ENCODE measurements at places on chromosomes 16 and 17. TPM values are rescaled to one million over a fixed set of nuclear protein-coding genes. Genes with fewer than 3 reads are reported as not detected.

DNA sequence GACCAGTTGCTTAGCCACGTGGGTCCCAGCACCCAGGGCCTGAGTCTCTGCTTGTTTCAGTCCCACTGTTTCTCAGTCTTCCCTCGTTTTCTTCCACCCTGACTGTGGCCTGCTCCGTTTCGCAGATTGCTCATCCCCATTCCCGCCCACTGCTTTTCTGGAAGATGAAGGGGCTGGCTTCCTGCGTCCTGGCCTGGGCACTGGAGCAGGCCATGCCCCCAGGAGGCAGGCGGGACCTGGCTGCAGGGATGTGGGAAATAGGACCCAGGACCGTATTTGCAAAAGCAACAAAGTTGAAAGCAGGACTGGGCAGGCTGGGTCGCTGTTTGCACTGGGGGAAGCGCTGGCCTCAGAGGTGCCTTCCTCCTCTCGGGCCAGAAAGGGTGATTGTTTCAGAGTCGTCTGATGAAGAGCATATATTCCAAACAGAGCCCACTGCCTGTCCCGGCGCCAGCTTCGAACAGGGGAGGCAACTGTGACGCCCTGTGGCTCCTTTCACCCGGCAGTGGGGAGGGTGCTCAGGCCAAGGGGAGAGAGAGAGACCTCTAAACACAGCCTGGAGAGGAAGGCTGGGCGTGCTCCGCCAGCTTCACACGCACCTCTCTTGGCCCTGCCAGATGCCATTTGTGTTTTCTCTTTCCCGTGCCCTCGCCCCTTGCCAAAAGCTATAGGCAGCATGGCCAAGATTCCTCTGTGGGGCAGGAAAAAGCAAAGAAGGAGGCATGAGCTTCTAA lies 108.6 kb downstream of the CMIP start:
- DNase-seq, result peak; percentile 86
- H3K36me3 ChIP-seq, result no peaks in the 10 kb centered on the region
- peaks cover 39% of the 10 kb centered on the region for H3K4me1 ChIP-seq
- H3K27ac ChIP-seq, result peak overlapping the region; percentile 95
- H3K27me3 ChIP-seq, result no peaks in the 10 kb centered on the region
- H3K4me3 ChIP-seq, result peak overlapping the region; percentile 39

GRCh38 chr16:976389-976931 lies 5.1 kb upstream of the SOX8 start:
- no peaks in the 10 kb centered on the region for H3K36me3 ChIP-seq
- H3K4me3 ChIP-seq, result no peak overlapping the region
- H3K27ac ChIP-seq, result no peak overlapping the region
- H3K27me3 ChIP-seq, result no peaks in the 10 kb centered on the region

Gene RASL10B
- polyA plus RNA-seq, result 0.08 TPM

Gene GPR142
- polyA plus RNA-seq, result not detected

DNA sequence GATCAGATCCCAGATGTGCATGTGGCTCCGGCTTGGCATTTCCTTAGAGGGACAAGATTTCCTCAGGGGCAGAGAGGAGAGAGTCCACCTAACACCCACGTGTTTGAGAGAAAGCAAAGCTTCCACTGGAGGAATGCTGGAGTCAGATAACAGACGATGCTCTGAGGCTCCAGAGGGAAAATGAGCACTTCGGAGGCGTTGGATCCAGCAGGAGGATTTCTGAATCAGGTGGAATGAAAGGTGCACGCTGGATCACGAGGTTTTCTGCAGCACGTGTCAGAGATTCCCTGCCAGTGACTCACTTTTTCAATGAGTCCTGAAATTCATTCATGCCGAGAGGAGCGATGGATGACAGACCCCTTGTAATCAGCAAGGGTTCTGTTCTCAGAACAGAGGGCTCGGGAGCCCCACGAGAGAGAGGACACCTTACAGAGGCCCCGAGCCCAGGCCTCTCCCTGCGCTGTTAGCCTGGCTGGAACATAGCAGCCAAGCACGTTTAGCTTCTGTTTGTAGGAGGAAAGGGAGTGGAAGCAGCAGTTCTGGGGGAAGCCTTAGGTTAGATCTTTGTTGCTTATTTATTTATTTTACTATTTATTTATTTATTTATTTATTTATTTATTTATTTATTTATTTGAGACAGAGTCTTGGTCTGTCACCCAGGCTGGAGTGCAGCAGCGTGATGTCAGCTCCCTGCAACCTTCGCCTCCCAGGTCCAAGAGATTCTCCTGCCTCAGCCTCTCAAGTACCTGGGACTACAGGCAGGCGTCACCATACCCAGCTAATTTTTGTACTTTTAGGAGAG lies 49.3 kb upstream of the JPH3 start:
- DNase-seq, result peak; percentile 39
- H3K27me3 ChIP-seq, result no peaks in the 10 kb centered on the region
- H3K27ac ChIP-seq, result no peak overlapping the region
- H3K4me1 ChIP-seq, result no peaks in the 10 kb centered on the region
- no peak overlapping the region for H3K4me3 ChIP-seq
- no peaks in the 10 kb centered on the region for H3K36me3 ChIP-seq

DNA sequence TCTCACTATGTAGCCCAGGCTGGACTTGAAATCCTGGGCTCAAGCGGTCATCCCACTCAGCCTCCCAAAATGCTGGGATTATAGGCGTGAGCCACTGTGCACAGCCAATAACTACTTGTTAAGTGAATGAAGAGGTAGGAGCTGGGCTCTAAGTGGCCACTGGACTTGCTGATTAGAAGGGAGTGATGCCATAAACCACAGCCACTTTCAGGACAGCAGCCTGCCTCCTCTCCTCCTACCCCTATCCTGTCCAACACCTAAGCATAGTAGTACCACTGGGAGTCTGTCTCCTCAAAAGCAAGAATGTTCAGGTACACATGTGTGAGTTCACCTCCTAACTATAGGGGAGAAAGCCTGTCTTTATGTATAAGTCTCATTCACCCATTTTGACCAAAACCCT lies 12.2 kb upstream of the COG7 start:
- H3K36me3 ChIP-seq, result peaks cover 8% of the 10 kb centered on the region
- H3K27me3 ChIP-seq, result no peaks in the 10 kb centered on the region
- H3K27ac ChIP-seq, result no peak overlapping the region
- DNase-seq, result no peak

Gene CASKIN1
- polyA plus RNA-seq, result not detected

Gene CNGB1
- polyA plus RNA-seq, result not detected

Gene STRADA
- polyA plus RNA-seq, result 22.3 TPM

Gene CIAO2B
- polyA plus RNA-seq, result 173 TPM

DNA sequence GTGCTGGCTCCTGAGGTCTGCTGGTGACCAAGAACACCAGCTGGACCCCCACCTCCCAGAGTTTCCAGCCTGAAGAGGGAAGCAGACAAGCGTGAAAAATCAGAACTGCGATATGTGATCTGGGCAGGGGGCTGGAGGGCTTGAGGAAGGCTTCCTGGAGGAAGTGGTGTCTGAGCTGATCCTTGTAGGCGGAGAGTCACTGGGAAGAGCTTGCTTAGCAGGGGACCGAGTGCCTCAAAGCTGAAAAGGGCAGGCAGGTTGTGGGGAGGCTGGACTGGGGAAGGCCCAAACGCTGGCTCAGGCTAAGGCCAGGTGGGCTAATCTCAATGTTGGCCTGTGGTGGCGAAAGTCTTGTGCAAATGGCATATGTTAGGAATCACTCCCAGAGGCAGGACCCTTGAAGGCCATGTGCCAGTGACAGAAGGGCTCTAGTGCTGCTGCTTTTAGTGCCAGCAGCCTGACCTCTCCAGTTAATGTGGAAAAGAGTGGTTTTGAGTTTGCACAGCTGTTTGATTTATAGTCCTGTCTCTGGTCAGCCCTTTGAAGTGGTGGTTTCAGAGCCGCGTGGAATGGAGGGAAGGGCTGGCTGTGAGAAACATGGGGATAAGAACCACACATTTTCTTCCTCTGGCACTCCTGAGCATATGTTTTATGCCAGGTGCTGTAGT lies 85.3 kb upstream of the LGALS9 start:
- no peaks in the 10 kb centered on the region for H3K27me3 ChIP-seq
- no peak for DNase-seq
- H3K36me3 ChIP-seq, result no peaks in the 10 kb centered on the region
- H3K4me3 ChIP-seq, result no peak overlapping the region

DNA sequence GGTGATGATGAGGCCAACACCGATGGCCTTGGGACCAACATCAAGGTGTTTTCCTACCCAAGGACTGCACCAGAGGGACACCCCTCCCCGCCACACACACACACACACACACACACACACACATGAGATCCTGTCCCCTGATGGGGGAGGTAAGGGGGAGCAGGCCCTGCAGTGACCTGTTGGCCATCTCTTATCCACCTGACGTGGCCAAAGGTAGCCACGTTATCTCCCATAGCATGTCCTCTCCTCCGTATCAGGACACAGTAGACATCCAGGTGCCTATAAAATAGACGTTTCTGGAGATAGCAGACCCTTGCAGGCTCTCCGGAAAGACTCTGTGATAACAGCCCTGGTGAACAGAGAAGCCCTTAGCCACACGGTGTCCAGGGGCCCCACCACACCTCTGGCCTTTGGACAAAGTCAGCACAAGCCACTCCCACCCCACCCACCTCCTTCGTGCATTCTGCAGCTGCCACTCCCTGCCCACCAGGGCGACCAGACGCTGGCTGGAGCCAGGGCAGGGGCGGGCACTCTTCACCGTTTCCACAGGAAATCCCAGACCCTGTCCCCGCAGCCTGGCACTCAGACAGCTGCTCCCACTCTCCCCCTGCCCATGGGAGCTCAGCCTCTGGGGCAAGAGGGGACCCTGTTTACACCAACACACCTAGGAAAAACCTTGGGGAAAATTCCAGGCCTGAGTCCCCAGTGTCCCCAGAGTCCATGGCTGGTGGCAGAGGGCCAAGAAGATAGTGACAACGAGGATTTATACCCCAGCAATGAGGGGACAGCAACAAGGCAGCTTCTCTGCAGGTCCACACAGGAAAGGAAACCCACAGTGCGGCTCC lies 15.4 kb upstream of the ENPP7 start:
- H3K27ac ChIP-seq, result no peak overlapping the region
- H3K4me1 ChIP-seq, result no peaks in the 10 kb centered on the region
- no peak overlapping the region for H3K4me3 ChIP-seq
- H3K27me3 ChIP-seq, result 0 out of 2 replicates have a peak, but pooled peaks cover 11% of the 10 kb centered on the region
- H3K36me3 ChIP-seq, result no peaks in the 10 kb centered on the region

DNA sequence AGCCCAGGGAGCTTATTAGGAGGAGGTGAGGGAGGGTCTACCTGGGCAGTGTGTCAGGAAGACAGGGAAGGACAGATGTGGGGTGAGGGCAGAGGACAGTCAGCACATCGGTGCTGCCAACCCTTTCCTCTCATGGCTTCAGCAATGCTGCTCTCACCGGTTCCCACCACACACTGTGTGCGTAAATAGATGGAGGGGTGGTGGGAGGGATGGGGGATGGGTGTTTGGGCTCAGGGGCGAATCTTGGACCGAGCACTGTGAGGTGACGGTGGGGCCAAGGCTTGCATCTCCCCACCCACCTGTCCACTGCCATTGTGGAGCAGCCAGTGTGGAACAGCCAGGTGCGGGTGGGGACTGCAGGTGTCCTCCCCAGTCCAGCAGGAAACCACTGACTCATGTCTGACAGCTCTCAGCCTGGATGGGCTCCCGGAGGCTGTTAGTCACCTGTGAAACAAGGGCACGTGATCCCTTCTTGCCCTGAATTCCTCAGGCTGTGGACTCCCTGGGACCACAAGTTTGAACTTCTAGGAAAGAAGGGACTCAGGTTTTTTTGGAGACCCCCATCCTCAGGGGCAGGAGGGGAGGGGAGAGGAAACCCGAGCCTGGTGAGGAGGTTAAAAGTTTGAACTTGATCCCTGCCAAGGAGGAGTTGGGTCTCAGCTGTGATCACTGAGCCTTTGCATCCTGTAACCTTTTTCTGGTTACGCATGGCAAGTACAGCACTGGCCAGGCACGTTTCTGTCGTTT lies 42.7 kb upstream of the SMPD3 start:
- no peak overlapping the region for H3K4me3 ChIP-seq
- no peaks in the 10 kb centered on the region for H3K27me3 ChIP-seq
- DNase-seq, result peak; percentile 85
- peaks cover 3% of the 10 kb centered on the region for H3K4me1 ChIP-seq
- H3K36me3 ChIP-seq, result no peaks in the 10 kb centered on the region
- no peak overlapping the region for H3K27ac ChIP-seq

GRCh38 chr17:2053380-2054261 lies 1.3 kb upstream of the HIC1 start:
- H3K27ac ChIP-seq, result peak overlapping the region; percentile 81
- no peaks in the 10 kb centered on the region for H3K36me3 ChIP-seq
- peaks cover 6% of the 10 kb centered on the region for H3K4me1 ChIP-seq
- no peaks in the 10 kb centered on the region for H3K27me3 ChIP-seq
- peak overlapping the region; percentile 79 for H3K4me3 ChIP-seq

DNA sequence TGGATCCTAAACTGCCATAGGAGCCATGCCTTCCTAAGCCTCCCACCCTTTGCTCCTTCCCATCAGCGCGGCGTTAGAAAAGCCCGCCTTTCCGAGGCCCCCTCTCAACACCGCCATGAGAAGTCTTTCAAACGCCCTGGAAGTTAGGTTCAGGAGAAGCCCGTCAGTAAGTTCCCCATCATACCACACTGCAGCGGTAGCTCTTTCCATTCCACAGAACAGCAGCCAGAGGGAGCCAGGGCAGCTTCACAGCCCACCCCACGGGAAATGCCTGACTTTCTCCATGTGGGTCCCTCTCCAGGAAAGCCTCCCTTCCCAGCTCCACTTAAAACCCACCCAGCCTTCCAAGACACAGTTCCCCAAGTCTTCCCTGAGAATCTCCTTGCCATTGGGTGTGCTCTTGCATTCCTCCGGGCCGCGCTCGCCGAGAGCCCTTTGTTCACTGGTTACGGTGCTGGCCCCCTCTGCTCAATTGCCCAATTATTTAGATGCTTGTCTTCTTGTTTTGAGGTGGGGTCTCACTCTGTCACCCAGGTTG lies 28.7 kb downstream of the KIAA0513 start:
- H3K4me3 ChIP-seq, result no peak overlapping the region
- DNase-seq, result peak; percentile 46
- no peak overlapping the region for H3K27ac ChIP-seq
- H3K4me1 ChIP-seq, result peaks cover 14% of the 10 kb centered on the region
- no peaks in the 10 kb centered on the region for H3K36me3 ChIP-seq

- no peak overlapping the region for H3K27ac ChIP-seq
- no peaks in the 10 kb centered on the region for H3K27me3 ChIP-seq
- no peaks in the 10 kb centered on the region for H3K4me1 ChIP-seq
- no peaks in the 10 kb centered on the region for H3K36me3 ChIP-seq
These were observed 7.5 kb downstream of the CCDC40 start for GRCh38 chr17:80043963-80044362.
